ENCODE measurements at places on chromosomes 3 and 15.

DNA sequence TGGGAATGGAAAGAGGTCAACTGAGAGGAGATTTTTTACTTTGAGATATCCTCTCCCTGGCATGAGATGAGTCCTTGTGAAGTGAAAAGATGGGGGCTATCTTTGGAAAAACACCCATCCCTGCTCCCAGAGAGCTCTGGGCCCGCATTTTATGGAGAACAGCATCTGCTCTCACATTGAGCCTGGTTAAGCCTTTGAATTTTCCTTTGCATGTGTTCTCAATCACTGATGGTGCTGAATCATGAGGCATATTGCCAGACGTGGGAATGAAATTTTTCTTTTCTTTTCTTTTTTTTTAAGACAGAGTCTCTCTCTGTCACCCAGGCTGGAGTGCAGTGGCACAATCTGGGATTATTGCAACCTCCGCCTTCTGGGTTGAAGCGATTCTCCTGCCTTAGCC is 24.4 kb downstream of the TMEM45A start:
- DNase-seq, result no peak

- no peak for DNase-seq
Measured at GRCh38 chr3:128911911-128912310, 32.5 kb downstream of the ACAD9 start.

- DNase-seq, result no peak
Measured at GRCh38 chr15:62841269-62841628, 201.3 kb upstream of the TPM1 start.

- DNase-seq, result no peak
Measured at GRCh38 chr15:49296258-49296657, 126.2 kb downstream of the GALK2 start.

DNA sequence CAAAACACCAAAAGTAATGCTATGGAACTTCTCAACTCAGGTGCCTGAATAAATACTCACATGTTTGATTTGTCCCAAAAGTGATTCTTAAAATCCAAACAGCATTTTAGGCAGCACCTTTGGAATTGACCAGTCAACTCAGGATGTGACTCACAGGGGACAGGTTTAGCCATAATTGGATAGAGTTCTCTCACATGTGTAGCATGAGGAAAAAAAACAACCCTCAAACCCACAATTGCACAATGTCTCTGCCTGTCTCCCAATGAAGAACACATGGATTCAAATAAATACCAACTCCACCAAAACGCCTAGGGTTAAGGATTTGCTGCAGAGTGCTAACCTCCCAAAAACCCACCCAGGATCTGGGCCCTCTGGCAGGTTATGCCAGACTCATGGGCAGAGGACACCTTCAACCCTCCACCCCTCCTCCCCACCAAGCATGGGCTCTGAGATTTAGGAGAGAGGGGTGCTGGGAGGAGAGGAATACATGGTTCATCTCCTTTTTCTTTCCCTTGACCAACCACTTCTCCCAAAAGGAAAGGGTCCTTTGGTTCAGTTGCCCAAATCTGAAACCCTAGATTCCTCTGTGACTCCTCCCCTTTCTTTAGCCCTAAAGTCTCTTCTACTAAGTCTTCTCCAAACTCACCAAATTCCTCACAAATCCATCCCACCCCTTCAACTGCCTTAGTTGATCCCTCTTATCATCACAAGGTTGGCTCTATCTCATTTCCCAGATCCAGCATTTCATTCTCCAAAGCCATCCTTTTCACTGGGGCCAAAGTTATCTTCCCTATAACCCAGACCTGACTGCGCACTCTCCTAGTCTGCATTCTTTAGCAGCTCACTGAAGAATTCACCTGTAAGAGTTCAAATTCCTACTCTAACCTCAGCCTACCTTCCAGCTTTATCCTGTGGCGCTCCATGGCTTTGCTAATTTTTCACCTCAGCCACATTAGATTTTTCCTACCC is 7.7 kb downstream of the RYK start:
- no peak for DNase-seq

GRCh38 chr3:195156286-195156890 is 114.6 kb downstream of the XXYLT1 start:
- no peak for DNase-seq

DNA sequence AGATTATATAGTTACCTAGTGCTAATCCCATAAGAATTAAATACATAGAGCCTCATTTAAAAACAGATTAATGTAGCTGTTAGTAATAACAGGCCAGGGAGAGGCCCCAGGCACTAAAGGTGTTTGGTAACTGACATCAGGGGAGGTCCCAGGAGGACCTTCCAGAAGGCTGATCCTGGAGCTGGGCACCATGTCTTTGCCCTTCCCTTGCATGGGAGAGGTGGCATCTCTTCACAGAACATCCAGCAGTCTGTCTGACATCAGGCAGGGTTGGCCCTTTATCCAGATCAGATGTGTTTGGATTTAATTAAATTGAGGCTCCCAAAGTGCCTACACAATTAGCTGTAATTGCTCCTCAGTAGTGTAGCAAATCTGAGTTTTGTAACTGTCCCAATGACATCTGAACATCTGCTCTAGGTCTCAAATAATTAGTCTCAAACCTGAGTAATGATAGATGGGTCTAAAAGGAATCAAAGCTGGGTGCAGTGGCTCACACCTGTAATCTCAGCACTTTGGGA is 53.0 kb downstream of the RLBP1 start:
- no peak for DNase-seq

DNA sequence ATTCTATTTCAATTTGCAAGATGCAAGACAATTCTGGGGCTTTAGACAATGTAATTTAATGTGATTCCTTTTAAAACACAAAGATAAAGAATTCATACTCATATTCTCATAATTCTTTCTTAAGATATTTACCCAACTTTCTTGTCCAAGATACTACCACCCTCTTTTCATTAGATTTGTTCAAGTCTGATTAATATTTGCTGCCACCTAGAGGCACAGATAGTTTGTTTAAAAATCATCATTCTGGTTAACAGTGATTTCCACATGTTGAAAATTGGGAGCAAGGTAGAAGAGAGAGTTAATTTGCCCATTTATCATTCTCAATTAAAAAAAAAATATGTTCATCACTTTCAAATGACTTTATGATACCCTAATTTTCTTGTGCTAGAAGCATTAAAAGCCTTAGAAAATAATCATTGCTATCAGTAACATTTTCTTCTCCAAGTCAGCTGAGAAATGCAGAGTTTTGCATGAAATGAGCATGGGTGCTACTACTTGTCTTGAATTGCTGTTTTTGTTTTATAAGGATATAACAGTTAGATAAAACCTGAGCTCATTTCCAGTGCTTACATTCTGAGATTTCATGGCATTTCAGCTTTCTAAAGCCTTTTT is 11.6 kb downstream of the TAMM41 start:
- DNase-seq, result no peak

DNA sequence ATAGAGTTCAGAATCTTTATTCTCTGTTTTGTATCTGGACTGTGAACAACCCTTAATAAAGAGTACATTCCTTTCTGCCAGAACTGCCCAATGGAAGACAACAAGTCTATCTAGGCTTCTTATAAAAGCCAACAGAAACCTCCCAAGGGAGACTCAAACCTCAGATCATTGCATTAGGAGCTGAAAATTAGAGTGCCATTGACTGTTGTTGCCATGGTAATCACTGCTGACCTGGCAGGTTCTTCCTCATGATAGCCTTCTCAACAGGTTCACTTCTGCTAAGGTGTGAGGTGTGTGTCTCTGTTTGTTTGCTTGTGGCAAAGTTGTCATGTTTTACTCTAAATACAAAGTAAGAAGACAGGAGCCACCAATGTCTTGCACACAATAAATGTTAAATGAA is 79.2 kb downstream of the TMEM108 start:
- no peak for DNase-seq
